ENCODE measurements at places on chromosomes 5 and 9.
A peak's percentile ranks its signal among the peaks of the same experiment; 100 is the strongest.

DNA sequence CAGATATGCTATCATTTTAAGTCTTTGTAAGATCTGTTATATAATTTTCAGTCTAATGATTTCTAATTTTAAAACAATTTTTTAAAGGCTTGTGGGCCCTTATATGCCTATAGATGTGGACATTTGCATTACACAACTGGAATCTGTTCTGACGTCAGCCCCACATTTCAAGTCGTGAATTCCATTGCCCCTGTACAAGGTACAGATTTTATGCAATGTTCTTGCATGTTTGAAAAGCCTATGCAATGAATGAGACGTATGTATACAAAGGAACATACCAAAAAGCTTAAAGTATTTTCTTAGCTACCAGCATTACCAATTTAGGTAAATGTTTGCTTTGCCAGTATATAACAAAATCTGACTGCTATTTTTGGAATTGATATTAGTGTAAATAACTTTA lies 77.2 kb downstream of the ITGA1 start:
- no peak for DNase-seq

GRCh38 chr5:176733406-176734262 lies 76.7 kb upstream of the UNC5A start:
- DNase-seq = peak; percentile 4

GRCh38 chr5:64147849-64148441 lies 17.7 kb upstream of the RNF180 start:
- DNase-seq = peak; percentile 40

GRCh38 chr5:150484964-150485692 lies 22.8 kb upstream of the NDST1 start:
- no peak for DNase-seq

DNA sequence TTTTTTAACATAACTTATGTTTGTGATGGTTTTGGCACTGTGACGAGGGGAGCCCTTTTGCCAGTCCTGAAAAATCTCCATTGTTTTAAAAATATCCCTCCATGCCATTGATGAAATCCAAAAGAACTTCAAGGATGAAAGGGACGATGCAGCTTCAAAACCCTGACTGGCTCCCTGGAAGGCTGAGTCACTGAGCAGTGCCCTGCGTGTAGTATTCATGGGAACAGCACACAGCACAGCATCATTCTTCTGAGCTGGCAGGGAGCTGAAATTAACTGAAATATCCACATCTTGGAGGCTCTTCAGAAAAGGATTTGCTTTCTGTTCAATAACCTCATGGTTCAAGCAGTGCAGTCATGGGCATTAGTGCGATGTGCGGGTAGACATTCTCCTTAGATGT lies 29.7 kb downstream of the PDE4D start:
- DNase-seq = peak; percentile 13

GRCh38 chr5:60504342-60504741 lies 195.6 kb downstream of the DEPDC1B start:
- no peak for DNase-seq

- peak; percentile 92 for DNase-seq
Observed at GRCh38 chr5:132103332-132103951, 29.9 kb downstream of the CSF2 start.

DNA sequence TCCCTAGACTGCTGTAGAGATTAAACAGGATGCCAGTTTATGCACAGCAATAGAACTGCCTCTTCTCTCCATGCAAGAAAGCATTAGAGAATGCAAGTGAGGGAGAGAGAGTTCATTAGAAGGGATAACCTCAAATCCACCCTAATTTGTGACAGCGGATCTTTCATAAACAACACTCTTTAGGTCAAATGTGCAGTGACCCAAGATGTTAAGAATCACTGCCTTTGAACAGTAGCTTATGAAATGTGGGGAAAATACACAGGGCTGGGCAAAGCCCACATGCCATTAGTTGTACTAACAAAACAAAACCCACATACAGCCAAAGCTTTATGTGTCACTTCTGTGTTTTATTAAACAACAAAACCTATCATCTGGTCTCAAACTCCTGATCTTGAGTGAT lies 36.2 kb upstream of the POU4F3 start:
- no peak for DNase-seq

GRCh38 chr5:20029266-20029665 lies 41.3 kb upstream of the CDH18 start:
- DNase-seq = no peak

DNA sequence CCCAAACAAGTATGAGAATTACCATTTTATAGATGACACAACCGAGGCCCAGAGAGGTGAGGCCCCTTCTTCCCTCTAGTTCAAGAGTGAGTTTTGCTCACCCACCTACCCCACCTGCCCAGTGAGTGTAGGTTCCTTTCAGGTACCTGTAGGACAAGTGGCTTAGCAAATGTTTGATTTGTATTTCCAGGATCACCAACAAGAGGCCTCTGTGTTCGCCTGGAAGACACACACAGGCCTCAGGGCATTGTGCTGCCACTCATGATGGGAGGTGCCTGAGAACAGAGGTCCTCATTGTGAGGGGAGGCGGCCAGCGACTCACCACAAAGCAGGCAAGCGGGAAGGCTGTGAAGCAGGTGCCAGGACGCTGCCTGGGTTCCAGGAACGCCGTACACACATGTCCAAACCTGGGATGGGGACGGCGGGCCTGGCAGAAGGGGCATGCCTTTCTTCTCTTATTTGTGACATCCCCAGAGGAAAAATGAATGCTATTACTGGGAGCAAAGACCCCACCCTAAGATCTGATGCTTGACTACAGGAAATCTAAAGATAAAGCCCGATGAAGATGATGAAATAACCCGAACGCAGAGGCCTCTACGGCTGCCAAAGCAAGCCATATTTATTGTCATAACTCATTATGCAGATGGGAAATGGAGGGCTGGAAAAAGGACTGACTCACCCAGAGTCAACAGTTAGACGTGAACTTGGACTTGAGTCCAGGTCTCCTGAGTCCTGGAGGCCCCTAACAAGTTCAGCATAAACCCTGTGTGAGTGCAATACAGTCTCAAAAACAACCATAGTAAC lies 60.2 kb upstream of the SLC25A51 start:
- DNase-seq = peak; percentile 88

DNA sequence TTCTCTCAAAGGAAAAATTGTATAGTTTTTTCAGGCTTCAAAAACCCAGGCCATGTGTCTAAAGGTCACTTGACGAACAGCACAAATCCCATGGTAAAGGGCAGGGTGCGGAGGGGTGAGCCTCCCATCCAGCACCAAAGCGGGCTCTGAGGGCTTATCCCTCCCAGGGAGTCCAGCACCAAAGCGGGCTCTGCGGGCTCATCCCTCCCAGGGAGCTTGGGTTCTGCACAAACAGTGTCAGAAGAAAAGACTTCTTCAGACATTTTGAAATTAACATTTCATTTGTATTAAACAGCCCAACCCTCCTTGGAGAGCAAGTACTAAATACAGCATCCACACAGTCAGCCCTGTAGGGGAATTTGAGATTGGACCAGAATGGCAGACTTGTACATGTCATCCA lies 43.0 kb upstream of the CLPTM1L start:
- no peak for DNase-seq

GRCh38 chr9:19184144-19184917 lies 46.2 kb upstream of the DENND4C start:
- peak; percentile 91 for DNase-seq

- no peak for DNase-seq
Observed at GRCh38 chr5:56507351-56507930, 274.3 kb upstream of the ANKRD55 start.
